ENCODE measurements at places on chromosomes 3 and 15. TPM values are rescaled to one million over a fixed set of nuclear protein-coding genes. Genes with fewer than 3 reads are reported as not detected.

Gene KIAA1143
- polyA plus RNA-seq = 30.6 TPM

Gene BLM
- 4.8 TPM for polyA plus RNA-seq

- no peak for DNase-seq
Observed at GRCh38 chr3:119937229-119937628, 155.3 kb downstream of the NR1I2 start.

- no peak for DNase-seq
Observed at GRCh38 chr3:53708001-53708621, 138.1 kb downstream of the CHDH start.

DNA sequence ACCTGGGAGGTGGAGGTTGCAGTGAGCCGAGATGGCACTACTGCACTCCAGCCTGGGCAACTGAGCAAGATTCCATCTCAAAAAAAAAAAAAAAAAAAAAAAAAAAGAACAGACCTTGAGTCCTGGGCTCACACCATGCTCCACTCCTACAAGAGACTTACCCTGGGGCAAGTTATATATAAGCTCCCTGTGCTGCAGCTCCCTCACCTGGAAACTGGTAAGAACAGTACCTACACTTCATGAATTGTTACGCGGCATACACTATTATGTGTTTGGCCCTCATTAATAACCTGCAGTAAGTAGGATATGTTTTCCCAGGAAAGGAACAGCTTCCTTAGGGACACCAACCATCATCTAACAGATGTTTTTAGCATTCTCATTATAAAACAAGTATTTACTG lies 119.6 kb downstream of the FMN1 start:
- no peak for DNase-seq

- DNase-seq = no peak
Observed at GRCh38 chr3:53658613-53659193, 164.3 kb downstream of the CACNA1D start.

- no peak for DNase-seq
Observed at GRCh38 chr3:52022323-52023100, 26.8 kb upstream of the RPL29 start.

Gene SKOR1
- polyA plus RNA-seq = 0.47 TPM

GRCh38 chr15:91953432-91953831 lies 99.9 kb downstream of the SLCO3A1 start:
- DNase-seq = no peak

DNA sequence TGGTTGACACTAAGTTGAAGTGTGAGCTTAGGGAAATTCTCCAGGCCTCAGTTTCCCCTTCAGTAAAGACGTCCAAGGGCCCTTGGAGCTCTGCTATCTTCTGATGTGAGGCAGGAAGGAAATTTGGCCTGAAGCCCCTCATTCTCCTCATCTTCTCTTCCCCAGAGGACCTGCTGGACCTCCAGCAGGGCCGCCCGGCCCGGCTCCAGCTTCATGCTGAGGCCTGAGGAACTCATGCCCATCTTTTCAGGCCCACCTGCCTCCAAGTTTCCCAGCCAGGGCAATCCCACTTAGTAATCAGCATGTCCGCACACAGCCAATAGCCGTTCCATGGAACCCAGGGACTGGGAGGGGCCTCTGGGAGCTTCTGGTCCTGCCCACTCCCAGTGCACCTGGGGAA lies 4.0 kb downstream of the LRRC15 start:
- DNase-seq = no peak

Gene MAGEL2
- polyA plus RNA-seq = 19.6 TPM

Gene CYP8B1
- 0.09 TPM for polyA plus RNA-seq

DNA sequence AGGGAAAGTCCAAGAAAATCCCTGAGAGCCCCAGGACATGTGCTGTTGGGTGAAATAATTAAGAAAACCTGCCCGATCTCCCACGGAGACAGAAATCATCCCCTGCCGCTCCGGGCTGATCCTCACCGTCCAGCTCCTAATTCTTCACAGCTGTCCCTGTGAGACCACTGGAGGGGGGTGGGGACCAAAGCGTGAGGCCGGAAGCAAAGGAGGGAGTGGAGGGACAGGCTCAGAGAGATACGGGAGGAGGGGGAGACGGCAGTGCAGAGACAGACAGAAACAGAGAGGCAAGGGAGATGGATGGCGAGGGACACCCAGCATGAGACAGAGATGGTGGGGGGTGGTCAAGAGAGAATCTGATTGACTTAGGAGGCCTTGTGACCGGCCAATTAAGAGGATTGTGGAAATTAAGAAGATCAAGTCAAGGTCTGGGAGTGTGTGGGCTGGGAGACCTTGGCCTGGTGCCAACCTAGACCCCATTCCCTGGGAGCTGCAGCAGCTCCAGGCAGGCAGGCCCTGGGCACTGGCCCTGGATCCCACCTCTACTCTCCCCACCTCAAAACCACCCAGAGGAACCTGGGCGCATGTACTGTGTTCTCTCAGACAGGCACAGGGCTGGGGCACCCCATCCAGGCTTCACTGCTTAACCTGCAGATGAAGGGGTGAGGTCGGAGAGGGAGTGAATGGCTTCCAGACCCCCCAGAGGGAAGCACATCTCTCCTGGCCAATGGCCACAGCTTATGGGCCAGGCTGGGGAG lies 113.2 kb upstream of the ALDH1A3 start:
- DNase-seq = no peak

- no peak for DNase-seq
Observed at GRCh38 chr3:189334064-189334920, 162.5 kb downstream of the TPRG1 start.

- no peak for DNase-seq
Observed at GRCh38 chr3:59527493-59527892, 477.7 kb upstream of the CFAP20DC start.

DNA sequence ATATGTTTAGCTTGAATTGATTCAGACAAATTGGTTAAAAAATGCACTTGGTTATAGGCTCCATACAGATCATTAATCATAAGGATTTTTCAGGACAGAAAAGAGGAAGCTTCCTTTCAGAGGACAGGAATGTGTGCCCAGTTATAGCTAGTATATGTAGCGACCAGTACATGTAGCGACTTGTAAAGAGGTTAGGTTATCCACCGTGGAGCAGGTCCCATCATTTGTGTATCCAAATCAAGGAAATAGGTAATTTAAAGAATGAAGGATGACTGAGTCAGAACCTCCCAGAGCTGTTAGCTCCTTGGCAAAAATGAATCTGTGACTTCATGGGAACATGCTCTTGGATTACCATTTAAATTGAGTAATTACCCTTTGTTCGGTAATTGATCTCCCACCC lies 15.8 kb upstream of the P2RY12 start:
- no peak for DNase-seq

Gene SERINC4
- 0.42 TPM for polyA plus RNA-seq

Gene OXTR
- polyA plus RNA-seq = 9.4 TPM

Gene KNG1
- polyA plus RNA-seq = not detected

DNA sequence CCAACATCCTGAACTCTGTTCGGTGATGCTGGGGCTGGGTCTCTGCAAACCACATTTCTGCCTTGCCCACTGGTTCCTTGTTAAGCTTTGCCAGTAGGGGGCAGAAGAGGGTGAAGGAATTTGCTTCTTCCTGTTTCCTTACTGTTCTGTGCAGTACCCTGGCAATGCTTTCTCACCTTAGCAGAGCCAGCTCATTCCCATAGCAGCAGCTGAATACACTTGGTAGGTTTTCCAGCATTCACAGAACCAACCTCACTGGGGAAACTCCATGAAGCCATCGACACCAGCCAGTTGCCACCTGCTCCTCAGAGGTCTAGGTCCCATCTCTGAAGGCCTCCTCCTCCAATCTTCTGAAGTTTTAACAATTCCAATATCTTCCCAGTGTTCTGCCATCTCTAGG lies 308.4 kb downstream of the PDCD6IP start:
- no peak for DNase-seq

- no peak for DNase-seq
Observed at GRCh38 chr15:37124331-37124730, 24.0 kb upstream of the MEIS2 start.

Gene CHRFAM7A
- polyA plus RNA-seq = 2.3 TPM

All from forelimb muscle (tissue), 1 donor.